ENCODE measurements at places on chromosomes 1 and 21. TPM values are rescaled to one million over a fixed set of nuclear protein-coding genes. Genes with fewer than 3 reads are reported as not detected.

GRCh38 chr1:39133340-39133684, 71.2 kb upstream of the MACF1 start:
- DNase-seq: no peak

DNA sequence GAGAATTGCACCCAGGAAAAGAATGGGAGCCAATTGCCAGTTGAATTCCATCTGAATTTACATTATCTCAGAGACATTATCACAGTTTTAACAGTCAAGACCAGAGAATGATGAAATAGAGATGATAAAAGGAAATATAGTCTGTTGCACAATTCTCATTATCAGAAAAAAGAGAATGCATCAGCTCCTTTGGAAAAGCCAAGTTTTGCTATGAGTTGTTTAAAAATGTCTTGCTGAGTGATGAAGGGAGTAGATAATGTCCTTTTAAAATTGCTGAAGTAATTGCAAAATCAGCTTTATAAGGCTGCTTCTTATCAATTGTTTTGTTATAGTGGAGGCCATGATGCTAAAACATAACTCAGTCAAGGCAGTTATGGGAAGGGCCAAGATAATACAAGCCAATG, 37.9 kb upstream of the EEIG2 start:
- no peak for DNase-seq

The EXTL1 gene
- not detected for total RNA-seq

DNA sequence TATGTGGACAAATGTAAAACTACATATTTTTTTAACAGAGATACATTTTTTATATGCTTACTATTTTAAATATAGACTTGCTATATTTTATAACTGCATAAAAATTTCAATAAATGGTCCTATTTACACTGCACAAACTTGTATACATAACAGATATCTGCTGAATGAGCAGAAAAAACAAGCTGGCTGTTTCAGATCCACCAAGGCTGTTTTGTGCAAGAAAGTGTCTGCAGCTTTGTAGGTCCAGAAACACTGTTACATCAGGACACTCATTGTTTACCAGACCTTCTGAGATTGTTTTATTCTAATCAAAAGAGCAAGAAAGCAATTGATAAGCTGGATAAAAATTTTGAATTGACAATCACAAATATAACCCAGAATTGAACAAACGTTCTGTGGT, 99.3 kb downstream of the NCAM2 start:
- DNase-seq: no peak

GRCh38 chr1:31517301-31517700, 59.0 kb upstream of the TINAGL1 start:
- no peak for DNase-seq

The CYP4A11 gene
- not detected for total RNA-seq

The HPCAL4 gene
- 22.8 TPM for total RNA-seq

The OLFM3 gene
- not detected for total RNA-seq

DNA sequence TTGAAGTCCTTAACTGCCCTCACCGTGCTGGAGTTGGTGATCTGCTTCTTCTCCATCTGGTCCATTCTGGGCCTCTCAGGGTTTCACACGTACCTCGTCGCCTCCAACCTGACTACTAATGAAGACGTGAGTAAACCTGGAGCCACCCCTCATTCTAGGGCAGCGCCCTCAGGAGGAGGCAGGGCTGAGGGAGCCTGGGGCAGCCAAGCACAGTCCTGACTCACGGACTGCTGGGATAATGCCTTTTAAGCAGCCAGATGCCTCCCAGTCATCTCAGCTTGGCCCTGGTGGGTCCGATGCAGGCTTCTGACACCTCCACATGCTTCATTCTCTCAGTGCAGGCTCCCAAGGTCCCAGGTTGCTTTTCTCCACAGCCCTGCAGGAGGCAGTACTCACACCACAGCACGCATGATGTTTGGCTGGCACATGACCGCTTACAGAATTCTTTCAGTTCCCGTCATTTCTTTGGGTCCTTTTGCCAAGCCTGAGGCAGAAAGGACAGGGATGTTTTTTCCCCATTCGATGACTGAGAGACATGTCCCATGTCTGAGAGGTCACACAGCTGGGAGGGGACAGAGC, 11.8 kb upstream of the SFN start:
- no peak for DNase-seq

GRCh38 chr1:205445646-205445935, 10.3 kb downstream of the BLACAT1 start:
- no peak for DNase-seq

- no peak for DNase-seq
These were observed 46.1 kb downstream of the KDM1A start for GRCh38 chr1:23065385-23065784.

DNA sequence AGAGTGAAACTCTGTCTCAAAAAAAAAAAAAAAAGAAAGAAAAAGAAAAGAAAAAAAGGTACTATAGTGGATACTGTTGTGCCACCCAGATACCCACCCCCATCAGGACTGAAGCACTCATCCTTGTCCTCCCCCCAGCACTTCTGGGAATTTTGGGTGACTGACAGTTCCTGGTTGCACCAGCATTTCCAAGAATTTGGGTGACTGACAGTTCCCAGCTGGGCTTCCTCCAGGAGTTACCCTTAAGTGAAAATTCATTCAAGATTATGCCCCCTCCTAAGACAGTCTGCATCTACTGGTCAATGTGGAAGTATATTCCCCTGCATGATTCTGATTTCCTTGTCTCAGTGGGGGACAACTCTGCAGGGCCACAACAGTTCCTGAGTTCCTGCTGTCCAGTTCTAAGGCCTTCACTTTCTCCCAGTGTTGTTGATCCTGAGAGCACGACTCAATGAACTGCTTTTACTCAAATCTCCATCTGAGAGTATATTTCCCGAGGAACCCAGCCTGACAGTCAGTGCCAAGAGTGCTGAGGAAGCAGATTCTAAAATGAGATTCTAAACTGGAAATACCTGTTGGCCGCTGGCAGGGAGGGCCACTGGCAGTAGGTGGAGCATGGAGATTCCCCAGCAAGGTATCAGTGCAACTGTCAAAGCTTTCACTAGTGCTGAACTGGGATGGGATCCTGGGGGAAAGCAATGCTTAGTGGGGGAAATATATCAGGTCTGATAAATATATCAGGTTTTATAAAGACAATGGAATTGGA, 18.5 kb downstream of the RIIAD1 start:
- no peak for DNase-seq

DNA sequence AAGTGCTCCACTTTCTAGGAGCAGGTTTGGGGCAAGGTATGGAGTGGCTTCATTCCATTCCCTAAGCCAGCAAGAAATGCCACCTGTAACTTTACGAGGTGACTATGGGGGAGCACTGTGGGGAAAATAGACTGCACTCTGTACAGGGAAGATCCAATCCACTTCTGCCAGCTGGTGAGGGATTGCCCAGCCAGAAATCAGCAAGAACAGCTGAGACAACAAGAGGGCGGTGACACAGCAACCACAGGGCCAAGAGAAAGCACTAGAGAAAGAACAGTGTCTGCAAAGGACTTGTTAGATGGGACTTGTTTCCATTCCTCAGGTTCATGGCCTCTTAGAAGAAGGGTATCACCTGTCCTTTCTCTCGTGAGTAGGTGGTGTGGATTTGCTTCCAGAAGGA, 19.6 kb downstream of the CAPN8 start:
- DNase-seq: no peak
